ENCODE measurements at places on chromosomes 2 and 18.

DNA sequence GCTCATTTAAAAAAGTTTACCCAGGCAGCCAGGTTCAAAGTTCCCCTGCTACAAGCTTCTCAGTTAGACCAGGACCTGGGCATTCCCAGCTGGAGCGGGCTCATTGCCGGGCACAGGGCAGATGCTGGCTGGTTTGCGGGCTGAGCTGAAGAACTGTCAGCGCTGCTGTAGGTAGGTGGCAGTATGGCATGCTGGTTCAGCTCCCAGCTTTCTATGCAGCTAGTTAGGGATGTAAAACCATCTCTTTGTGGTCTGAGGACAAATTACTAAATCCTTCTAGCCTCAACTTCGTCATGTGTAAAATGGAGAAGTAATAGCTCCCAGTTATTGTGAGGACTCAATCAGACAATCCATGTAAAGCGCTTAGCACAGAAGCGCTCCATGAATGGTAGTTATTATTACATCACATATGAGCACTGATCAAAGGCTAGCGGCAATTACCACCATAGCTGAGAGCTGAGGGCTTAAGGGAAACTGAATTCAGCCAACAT lies 2.4 kb upstream of the LDLRAD4 start:
- no peak for DNase-seq

GRCh38 chr18:22546905-22547570 lies 129.3 kb upstream of the CTAGE1 start:
- no peak for DNase-seq

DNA sequence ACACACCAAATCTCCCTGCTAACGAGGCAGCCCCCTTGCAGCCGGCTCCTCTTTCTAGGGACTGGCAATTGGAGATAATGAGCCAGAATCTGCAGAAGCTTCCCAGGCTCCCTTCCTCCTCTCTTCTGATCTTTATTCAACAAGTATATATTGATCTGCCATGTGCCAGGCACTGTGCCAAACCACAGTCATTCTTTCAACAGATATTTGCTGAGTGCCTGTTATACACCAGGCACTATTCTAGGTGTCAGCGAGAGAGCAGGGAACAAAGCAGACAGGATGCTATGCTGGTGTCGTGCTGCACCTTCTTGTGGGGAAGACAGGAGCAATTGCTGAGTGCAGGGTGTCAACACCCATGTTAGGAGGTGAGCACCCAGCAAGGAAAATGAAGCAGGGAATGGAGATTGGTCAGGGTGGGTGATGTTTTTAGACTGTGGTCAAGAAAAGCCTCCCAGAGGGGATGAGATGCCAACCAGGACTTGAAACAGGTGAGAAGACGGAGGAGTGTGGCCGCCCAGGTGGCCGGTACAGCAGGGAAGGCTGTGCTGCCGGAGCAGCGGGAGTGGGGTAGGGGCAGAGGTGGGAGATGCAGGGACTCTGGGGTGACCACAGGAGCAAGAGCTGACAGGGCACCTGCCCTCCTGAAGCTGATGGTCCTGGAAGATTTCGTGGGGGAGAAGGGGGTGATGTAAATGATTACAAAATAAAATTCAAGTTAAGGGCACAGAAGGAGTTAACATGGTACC lies 307.6 kb upstream of the RAB12 start:
- no peak for DNase-seq

- no peak for DNase-seq
These were observed 459.3 kb upstream of the TRIB2 start for GRCh38 chr2:12257476-12257875.

GRCh38 chr2:184006998-184007397 lies 591.3 kb upstream of the ZNF804A start:
- no peak for DNase-seq

DNA sequence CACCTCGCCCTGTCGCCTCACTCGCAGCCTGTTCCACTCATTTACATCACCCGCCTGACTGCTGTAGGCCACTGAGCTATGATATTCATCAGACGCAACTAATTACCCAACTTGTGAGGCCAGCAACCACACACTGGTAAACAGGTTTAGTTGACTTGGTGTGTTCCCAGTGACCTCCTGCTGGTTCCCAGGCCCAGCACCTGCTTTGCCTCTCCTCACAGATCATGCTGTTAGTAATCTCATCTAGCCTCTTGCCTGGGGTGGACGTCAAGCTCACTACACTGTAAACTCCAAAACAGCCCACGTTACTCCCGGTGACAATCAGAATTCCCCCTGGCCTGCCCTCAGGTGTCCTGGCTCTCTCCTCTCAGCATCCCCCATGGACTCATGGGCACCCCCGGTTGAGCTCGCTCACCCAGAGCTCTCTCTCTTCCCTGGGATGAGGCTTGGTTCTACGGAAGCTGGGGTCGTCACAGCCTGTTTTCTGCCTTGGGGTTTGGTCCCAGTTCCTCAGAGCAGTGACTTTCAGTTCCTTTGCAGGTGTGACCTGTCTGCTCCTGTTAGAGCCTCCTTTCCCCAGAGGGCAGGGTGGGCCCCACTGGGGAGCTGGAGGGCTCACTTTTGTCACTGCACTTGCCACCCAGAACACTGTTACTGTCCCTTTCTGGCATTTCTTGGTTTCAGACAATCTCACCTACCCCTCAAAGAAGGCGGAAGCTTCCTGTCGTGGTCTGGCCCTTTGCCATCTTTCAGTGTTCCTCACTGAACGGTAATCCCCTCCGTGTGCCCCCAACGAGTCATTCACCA lies 40.3 kb downstream of the INPP5D start:
- DNase-seq: no peak

Data from progenitor cell of endocrine pancreas (in vitro differentiated cells).